Urinary bladder (tissue), 4 donors: ENCODE measurements at places on chromosomes 6 and 20. TPM values are rescaled to one million over a fixed set of nuclear protein-coding genes. Genes with fewer than 3 reads are reported as not detected.

ZNF322 gene
- polyA plus RNA-seq: 13.0 TPM

PPIL6 gene
- 4.3 TPM for polyA plus RNA-seq

TMC2 gene
- 0.34 TPM for polyA plus RNA-seq

FAM209B gene
- polyA plus RNA-seq: 0.28 TPM

PRKN gene
- 3.5 TPM for polyA plus RNA-seq

ANGPT4 gene
- 2.0 TPM for polyA plus RNA-seq

COL9A3 gene
- polyA plus RNA-seq: 9.8 TPM

CNR1 gene
- polyA plus RNA-seq: 3.4 TPM

HCRTR2 gene
- polyA plus RNA-seq: not detected

OGFR gene
- 47.2 TPM for polyA plus RNA-seq

CTCFL gene
- not detected for polyA plus RNA-seq
